ENCODE measurements at places on chromosomes 1 and 21.

GRCh38 chr21:43608225-43608624 is 51.1 kb downstream of the HSF2BP start:
- DNase-seq: no peak

DNA sequence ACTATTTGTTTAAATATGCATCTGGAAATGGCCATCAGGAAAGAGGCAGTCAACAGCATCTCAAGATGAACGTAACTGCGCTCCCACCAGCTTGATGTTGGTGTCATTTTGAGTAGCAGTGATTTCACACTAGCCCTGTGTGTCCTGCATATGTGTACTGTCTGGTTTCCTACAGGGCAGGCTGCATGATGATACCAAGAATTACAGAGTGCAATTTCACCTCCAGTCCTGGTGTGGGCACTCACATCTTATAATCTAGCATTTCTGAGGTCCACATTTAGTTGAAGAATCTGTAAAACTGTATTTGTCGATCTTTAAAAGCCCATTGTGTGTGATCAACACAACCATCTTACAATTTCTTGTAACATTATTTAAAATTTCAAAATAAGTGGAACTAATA is 336.4 kb downstream of the PAPPA2 start:
- DNase-seq: no peak

GRCh38 chr1:22749503-22749902 is 38.9 kb downstream of the EPHB2 start:
- DNase-seq: peak; percentile 26

DNA sequence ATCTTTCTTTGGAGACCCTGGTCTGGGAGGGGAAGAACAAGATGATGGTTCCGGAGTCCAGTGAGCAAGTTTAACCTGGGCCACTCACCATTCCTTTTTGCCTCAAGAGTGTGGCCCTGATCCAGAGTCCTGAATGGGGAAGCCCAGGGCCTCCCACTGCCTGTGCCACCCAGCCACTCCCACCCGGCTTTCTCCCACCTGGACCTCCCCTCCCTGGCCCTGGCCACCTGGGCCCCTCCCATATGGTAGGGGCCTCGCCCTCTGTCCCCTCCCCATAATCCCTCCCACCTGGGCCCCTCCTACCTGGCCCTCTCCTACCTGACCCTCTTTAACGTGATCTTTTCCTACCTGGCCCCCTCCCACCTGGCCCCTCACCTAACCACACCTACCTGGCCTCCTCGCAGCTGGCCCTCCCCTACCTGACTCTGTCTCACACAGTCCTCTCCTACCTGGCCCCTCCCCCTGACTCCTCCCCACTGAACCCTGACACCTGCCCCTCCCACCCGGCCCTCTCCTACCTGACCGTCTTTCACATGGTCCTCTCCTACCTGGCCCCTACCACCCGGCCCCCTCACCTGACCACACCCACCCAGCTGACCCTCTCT is 220.7 kb upstream of the VAMP3 start:
- DNase-seq: peak; percentile 80

DNA sequence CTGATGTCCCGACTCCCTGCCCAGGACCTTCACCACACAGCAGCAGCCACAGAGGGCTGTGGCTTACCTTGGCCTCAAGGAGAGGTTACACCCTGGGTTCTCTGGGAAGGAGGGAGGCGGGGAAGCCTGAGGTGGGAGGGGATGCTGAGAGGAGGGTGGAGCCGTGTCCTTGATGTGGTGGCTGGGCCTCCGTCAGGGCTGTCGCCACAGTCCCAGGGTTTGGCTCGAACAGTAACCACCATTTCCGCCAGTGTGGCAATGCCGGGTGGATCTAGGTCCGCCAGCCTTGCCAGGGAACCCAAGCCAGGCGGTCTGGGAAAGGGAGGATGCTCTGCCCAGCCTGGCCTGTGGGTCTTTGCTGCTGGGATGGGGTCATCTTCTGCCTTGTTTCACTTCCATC is 18.4 kb upstream of the CDCA8 start:
- peak; percentile 41 for DNase-seq

DNA sequence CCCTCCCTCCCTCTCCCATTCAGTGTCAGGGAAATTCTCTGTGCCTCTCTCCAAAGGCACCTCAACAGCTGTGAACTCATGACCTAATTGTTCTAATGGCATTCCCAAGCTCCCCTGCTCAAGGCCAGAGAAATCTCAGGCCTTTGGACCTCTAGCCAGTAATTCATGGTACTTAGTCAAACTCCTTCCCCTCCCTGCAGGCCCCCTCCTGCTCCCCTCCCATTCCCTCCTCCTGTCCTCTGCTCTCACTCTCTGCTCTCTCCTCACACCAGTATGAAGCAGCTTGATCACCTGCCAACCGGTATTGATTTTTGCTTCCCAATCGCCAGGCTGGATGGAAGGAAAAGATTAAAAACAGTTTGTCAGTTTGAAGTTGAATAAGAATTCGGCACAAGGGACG is 370.5 kb upstream of the PBX1 start:
- peak; percentile 2 for DNase-seq

GRCh38 chr1:153537376-153537730 is 1.6 kb upstream of the S100A6 start:
- no peak for DNase-seq

DNA sequence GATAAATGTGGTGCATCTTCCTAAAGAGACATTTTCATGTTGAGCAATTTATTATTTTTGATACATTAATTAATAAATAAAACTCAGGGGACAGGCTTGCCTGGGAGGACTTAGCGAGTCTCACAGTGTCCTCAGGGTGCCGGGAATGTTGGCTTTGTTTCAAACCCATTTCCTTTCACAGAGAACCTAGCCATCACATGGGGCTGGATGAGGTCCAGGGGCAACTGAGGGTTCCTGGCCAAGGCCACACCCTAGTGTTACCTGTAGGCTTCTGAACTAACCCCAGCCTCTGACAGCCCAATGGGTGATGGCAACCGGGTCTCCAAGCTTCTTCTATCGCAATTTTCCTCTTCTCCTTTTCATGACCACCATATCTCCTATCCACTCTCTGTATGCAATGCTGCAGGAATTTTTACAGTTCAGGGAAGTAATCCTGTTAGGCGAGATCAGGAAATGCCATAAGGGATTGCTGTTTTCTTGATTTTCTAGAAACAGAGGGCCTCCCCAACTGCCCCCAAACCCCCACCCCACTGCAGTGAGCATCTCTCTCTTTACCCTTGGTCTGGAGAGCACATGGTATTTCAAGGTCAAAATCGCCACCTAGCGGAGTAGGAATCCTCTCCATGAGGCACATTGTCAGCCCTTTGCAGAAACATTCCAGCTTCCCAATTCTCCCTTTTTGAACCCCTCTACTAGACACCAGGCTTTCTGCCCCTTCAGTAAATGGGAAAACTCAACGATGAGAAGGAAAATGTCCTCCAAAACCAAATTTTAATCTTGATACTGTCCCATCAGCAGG is 22.1 kb upstream of the SMYD3 start:
- DNase-seq: peak; percentile 53
